Activated T-helper 17 cell treated with anti-CD3 and anti-CD28 coated beads, Interleukin-2, amount 50 U/mL, for 72 hours (primary cell): ENCODE measurements at places on chromosomes 1 and 21.

DNA sequence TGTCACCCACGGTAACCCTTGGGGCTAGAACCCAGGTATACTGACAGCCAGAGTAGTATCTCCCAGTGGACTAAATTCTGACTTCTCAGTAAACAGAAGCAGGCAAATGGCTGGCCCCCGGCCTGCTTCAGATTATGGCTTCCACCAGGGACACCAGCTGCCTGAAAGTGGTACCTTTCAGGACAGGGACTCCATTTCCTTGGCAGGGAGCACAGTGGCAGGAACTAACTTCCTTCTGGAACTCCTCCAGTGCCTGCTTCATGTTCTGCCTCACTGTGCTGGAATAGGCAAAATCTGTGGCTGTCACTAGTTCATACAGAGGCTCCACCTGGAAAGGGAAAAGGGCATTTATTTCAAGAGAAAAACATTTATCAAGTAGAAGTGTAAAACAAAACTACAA is 32.7 kb downstream of the C8B start:
- no peak for ATAC-seq

DNA sequence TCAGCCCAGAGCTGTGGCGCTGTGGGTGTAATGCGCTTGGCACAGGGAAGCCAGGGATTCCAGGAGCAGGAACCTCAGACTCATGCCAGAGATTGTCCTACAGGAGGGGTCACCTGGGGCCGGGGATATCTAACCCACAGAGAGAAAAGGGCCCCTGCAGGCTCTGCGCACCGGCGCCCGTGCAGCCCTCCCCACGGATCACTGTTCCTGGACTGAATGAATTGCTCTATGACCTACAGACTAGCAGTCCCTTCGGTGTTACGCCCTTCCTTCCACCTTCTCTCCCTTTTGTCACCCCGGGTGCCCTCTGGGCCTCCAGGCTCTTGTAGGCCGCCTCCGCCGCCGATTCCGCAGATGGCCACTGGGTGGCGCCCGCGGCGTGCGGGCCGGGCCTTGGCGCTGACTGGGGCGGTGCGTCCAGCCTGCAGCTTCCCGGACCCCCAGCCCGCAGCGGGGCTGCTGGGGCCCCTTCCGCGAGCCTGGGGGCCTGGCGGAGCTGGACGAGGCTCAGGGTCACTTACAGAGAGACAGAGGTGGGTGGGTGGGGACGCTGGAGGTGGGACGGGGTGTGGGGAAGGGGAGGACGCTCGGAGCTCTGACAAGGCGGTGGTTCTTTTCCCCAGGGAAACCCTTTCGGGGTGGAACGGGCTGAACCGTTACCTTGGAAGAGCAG is 101.3 kb downstream of the IER5 start:
- peak; percentile 85 for ATAC-seq

DNA sequence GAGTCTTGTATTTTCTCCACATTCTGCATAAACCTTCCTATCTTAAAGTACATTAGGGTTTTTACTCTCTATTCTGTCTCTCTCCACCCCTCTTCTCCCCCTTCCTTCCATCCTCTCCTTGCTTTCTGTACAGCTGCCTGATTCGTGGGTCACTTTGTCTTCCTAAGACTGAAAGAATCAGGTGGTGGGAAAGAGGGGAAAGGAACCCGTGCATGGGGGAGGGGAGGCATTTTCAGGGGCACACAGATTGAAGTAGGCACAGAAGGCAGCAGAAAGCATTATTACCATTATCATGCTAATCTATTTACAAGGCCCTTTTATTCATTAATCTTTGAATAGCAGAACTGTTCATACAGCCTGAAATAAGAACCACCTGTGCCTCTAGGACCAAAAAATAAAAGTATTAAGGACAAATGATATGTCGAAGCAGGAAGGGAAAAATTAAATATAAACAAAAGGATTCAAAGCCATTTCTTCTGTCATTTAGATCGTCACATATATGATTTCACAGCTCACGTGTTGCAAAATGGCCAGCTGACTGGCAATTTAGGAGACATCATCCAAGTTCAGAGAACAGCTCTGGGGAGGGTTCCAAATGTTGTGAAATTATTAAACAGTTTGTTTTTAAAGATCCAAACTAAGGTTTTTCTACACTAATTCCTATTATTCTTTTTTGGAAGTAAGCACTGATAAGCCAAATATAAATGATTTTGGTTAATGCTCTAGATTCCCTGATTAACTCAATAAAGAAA is 154.6 kb downstream of the PBX1 start:
- no peak for ATAC-seq

DNA sequence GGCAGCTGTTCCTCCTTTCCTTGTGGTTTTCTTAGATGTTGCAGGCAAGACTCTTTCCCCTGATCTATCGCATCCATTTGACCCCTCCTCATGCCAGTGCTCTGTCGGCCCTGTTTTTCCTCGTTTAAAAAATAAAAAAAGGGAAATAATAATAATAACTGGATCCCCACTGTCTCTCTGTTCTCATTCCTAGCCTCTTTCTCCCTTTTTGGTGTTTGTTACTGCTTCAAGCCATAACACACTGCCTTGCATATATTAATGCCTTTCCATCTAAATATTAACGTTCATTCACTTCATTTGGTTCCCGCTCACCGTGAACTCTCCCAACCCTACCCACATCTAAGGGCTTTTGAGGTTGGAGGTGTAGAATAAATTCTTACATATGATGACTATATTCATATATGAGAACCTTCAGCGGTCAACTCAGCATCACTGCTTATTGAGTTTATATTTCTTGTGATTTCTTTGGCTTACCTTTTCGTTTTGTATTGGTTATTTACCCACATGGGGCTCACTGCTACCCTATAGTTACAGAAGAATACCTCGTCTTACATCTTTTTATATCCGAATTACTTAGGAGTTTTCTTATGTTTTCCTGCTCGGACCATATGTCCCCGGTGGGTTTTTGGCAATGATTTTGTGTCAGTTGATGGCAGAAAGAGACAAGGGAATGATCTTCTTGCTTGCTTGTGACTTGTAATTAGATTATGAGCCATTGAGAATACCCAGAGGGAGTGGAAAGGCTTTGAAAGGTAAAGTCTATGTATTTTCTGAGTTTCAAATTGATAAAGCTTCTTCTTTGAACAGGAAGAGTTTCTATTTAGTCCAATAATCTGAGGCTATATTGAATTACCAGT is 805 bp downstream of the ATG4C start:
- peak; percentile 15 for ATAC-seq

- peak; percentile 98 for ATAC-seq
Observed at GRCh38 chr1:30191154-30191702, 532.2 kb downstream of the MATN1 start.

DNA sequence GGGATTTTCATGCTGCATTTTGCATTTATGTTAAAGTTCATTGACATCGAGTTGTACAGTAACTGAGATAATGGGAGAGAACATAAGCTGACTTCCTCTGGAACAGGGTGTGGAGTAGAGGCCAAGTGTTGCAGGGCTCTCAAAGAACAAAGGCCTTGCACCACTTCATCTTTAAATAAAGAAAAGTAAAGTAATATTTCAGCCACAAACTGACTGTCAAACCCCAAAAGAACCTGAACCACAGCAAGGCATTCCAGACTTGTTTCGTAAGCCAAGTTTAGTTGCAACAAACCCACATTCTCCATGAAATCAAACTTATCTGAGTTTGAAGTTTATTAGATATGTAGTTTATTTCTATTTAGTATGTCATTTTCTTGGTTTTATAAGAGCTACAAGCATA is 19.1 kb upstream of the HMGCS2 start:
- no peak for ATAC-seq

DNA sequence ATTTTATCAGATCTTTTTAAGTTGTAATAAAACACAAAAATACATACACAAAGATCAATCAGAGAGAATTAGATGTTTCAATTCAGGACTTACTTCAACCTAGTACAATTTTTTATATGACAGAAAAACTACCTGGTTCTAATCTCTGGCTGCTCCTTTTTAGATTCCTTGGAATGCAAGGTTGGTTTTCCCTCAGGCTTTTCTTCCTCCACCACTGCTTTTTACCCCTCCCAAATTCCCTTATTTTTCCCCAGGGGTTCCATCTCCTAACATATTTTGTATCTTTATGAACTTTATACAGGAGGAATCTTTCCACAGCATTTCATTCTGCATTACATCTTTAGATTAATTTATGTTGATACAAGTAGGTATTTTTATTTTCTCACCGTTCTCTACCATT is 33.2 kb downstream of the PIK3R3 start:
- no peak for ATAC-seq

- no peak for ATAC-seq
Observed at GRCh38 chr1:219837274-219837993, 90.9 kb downstream of the SLC30A10 start.

- no peak for ATAC-seq
Observed at GRCh38 chr1:204441558-204441957, 29.9 kb upstream of the PPP1R15B start.

DNA sequence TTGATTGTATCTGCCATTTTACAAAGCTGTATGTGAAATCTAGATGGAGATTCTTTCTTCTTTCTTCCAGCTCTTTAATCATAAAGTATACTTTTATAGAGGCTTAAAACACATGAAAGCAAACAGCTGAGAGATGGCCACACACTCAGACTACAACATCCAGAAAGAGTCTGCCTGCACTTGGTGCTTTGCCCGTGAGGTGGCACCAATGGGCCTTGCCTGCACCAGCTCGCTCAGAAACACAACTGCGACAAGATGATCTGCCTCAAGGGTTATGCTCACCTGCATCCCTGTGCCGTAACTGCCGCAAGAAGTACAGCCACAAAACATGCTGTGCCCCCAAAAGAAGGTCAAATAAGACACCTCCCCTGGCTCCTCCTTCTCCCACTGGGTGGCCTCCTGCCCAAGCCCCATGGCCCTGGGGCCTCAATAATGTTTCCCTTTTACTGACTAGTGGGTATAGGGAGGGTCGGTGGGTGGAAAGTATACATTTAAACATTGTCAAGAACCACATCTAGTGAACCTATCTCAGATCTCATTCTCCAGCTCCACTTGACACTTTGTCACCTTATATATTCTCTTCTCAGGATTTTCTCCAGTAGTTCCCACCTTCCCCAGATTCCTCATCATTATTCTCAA is 66.7 kb upstream of the ANGPTL3 start:
- ATAC-seq, result no peak

- no peak for ATAC-seq
Observed at GRCh38 chr1:156692925-156693847, 12.2 kb downstream of the CRABP2 start.

DNA sequence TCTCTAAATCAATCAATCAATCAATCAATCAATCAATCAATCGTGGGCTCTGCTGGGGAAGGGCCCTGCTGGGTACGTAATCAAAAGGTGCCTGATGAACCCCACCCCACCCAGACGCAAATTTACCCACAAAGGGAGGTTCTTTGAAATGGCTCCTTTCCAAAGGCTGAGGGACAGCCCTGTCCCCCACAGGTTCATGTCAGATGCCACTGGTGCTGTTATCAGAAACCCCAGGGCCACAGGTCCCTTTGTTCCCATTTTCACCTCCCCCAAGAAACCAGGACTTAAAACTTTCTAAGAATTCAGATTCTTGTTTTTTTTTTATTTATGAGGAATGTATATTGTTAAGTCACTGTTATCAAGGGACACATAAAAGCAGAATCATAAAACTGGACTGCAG is 14.2 kb downstream of the CHRNB2 start:
- no peak for ATAC-seq

DNA sequence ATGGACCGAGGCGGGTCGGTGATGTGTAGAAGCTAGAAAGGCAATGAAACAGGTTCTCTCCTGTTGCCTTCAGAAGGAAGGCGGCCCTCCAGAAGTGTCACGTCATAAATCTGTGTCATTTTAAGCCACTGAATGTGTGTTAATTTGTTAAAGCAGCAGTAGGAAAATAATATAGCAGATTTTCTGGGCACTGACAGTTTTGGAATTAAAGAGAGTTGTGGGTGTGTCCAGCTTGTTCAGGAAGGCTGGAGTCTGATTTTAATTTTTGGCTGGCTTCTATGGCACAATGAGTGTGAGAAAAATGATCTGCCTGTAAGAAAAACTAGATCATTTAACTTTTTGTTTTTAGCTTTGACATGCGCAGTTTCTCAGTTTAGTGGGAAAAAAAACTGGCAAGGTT is 177.3 kb downstream of the EDEM3 start:
- ATAC-seq, result no peak

DNA sequence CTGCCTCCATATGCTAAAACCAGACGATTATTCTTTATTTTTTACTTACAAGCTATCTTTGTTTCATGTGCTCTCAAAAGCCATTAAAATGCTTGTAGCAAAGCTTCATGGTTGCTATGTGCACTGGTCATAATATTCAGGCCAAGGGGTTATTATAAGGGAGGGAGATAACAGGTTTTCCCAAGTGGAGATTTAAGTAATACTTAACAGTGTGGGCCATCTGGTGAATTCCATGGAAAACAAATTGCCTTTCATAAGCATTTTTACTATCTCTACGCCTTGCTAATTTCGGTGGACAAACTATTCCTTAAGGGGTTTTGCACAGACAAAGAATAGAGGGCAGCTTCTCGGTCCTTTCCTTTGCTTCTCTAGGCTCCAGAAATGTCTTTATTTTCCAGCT is 137.8 kb downstream of the NUF2 start:
- ATAC-seq, result no peak

DNA sequence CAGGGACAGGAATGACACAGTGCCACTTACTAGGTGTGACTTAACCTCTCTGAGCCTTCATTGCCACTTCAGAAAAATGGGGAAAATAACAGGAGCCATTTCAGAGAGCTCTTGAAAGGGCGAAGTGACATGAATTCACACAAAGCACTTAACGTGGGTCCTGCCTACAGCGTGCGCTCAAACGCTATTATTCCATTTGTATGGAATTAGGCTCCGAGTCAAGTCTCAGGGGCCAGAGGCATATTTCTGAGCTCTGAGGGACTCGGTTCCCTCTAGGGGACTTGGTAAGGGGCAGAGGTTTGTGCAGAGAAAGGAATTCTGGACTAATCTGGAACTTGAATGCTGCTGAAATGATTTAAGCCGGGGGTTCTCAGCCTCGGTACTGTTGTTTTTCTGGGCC is 14.1 kb downstream of the DRAXIN start:
- no peak for ATAC-seq

- no peak for ATAC-seq
Observed at GRCh38 chr1:1550591-1551432, 10.4 kb upstream of the TMEM240 start.

DNA sequence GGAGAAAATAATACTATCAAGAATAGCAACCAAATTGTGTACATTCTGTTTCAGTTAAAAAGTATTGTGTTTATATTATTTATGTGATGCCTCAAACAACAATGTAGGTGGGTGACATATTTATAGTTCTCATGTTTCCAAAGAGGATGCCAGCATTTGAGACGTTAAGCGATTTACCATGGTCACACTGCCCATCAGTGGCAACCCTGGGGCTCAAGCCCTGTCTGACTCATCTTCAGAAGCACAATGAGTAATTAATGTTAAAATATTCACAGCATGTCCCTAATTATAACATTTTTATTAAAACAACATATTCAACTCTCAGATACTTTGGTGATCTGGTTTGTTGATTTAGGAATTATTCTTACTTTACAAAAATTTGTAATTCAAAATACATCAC is 409.4 kb downstream of the BRINP3 start:
- no peak for ATAC-seq
